ENCODE measurements at places on chromosomes 1 and 21.

GRCh38 chr1:163176797-163177196 lies 25.9 kb downstream of the RGS5 start:
- DNase-seq, result no peak

- no peak for DNase-seq
Observed at GRCh38 chr1:172756024-172756423, 97.1 kb downstream of the FASLG start.

DNA sequence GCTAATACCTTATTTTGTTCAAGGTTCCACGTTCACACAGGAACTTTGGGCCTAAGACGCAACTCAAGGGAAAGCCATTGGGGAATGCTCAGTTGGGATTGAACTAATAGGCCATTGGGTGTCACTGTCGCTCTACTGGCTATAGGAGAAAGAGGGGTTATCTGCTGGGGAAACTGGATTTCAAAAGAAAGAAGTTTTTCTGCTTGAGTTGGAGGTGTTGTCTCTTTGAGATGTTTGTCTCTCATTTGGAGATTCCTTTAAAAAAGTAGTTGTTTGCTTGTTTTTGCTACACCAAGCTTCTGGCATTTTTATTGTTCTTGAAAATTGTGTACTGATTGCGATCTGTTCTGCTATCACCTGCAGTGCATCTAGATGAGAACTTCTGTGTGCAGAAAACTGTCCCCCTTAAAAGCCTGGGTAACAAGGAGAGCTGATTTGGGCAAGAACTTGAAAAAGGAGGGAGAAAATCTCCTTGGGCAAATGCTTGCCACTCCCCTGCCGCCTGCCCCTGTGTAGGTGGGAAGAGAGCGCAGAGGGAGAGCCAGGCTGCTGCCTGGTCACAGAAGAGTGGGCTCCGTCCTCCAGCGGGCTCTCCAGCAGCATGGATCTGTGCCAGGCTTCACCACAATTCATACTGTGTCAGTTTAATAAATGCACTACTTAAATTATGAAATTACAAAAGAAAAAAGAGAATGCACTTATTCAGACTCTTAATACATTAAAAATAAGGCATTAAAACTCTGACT lies 39.9 kb downstream of the PEX14 start:
- peak; percentile 86 for DNase-seq

DNA sequence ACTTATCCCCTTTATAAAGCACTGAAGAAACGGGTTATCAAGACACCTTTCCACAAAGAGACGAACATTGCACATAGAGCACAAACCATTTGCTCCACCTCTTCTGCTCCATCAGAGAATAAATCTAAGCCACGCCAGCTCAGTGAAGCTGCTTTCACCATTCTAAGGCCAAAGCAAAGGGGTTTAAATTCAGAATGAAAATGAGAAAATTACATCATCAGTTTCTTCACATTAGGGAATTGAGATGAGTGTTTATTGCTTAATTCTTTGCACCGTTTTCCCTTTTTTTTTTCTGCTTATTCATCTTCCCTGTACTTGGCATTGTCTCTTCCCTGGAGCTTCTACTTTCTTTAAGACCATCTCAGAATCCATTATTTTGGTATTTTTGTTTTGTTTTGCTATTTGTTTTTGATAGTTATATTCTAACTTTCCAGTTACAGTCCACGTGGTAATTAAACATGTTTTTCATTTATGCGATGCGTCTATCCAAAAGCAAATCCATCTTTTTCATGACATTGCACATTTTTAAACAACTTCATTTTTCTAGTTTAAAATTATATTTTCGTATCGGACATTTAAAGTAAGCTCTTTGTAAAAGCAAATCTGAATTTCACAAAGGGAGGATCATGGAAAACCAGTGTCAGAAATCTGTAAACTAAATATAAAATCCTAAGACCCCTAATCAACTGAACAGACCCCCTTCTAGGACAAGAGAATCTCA lies 1.9 kb upstream of the OR2T34 start:
- no peak for DNase-seq

DNA sequence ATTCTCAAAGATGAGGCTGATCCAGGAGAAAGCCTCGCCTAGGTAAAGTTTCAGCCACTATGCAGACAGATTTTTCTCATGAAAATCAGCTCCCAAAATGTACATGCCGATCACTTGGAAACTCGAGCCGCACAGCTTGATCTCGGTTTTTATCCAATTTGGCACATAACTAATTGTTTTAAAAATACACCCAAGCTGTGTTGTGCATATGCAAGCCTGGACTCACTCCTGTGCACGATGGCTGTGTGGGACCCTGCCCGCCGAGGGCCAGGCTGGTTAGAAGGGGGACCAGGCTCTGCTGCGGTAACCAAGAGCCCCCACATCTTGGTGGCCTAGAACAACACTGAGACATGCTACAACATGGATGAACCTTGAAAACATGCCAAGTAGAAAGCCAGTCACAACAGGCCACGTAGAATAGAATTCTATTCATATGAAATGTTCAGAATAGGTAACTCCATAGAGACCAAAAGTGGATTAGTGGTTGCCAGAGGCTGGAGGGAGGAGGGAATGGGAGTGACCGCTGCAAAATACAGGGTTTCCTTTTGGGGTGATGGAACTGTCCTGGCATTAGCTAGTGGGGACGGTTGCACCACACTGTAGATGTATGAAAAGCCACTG lies 16.1 kb upstream of the LDLRAP1 start:
- DNase-seq, result no peak

DNA sequence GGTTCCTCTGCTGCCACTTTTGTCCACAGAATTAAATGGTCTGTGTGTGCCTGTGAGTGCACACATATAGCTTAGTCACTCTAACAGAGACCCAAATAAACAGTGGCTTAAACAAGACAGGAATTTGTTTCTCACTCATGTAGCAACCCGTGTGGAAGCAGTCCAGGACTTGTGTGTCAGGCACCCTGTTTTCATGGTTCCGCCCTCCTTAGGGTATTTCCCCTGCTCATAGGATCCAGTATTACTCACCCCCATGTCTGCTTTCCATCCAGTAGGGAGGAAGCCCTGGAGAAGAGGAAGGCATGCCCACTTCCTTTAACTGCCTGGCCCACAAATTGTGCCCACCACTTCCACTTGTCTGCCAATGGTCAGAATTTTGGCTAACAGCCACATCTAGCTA lies 41.3 kb upstream of the TACSTD2 start:
- DNase-seq, result no peak

DNA sequence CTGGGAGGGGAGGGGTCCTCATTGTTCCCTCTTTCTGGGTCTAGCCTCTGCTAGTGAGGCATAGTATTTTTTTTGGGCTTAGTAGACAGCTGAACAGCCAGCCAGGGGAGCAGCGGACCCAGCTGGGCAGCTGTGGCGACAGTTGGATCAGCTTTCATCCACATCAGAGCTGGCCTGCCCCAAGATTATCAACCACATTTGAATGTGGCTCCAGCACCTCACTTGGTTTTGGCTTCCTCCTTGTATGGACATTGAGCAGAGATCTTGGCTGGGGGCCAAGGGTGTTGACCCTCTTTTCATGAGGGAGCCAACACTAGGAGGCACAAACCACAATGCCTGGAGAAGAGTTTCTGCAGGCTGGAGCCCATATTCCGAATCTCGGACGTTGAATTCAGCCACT lies 25.0 kb downstream of the WNT4 start:
- no peak for DNase-seq

GRCh38 chr1:11027316-11027715 lies 14.9 kb downstream of the TARDBP start:
- DNase-seq, result no peak
